Astrocyte (in vitro differentiated cells and primary cell): ENCODE measurements at places on chromosomes 3 and 15.
A peak's percentile ranks its signal among the peaks of the same experiment; 100 is the strongest.

- no peak for DNase-seq
These were observed 176.9 kb upstream of the STT3B start for GRCh38 chr3:31355807-31356206.

- peak; percentile 63 for DNase-seq
These were observed 123.2 kb upstream of the EPHA3 start for GRCh38 chr3:88984256-88984655.

DNA sequence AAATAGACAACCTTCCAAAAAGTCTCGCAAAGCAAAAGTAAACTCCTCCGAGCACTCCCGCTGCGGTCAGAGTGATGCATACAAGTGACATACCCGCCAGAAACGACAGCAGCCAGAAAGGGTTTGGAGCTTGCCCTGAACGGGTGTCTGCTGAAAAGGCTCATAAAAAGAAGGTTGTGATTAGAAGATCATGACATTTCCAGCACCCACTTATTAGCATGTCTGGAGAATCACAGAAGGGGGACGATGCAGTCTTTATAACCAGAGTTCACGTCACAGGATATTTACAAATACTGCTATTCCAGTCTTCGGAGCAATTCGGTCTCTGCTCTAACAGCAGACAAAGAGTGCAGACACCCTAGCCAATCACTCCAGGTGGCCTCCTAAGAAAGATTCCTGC lies 59.1 kb upstream of the FRMD4B start:
- DNase-seq, result no peak

- DNase-seq, result no peak
These were observed 103.6 kb downstream of the APBA2 start for GRCh38 chr15:28989239-28989830.

DNA sequence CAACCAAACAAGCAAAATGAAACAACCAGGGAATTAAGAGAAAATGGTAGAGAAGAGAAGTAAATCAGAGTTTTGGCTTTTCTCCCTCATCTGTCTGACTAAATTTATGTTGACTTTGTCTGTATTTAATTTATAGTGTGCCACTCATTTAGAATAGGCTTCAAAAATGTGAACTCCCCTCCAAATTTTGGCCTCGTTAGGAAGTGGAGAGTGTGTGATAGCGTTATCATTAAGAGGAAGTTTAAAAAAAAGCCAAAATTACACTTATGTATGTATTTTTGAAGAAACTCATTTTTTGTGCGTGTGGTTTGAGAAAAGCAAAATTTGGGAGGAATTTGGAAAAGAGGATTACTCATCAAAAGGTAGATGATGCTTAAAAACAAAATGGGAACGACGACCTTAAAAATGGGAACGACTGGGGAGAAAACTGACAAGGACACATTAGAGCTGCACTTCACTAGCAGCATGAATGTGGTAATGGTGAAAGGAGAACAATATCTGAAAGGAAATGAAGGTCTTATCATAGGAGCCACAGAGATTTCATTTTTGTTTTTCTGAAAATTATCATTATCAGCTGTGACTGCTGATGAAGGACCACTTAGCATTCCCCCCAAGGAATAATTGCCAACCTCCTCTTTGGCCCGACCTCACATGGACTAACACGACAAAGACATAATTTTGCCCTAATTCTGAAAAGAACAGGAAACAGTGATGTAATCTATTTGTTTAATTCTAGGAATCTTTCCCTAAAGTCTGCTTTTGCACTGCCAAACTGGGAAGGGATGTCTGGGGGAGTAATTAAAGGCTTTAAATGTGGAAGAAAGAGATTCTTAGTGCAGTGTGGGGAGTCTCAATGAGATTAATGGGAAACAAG lies 163.2 kb upstream of the P2RY1 start:
- DNase-seq, result no peak

GRCh38 chr3:120448756-120449155 lies 2.0 kb downstream of the FSTL1 start:
- peak; percentile 91 for DNase-seq

DNA sequence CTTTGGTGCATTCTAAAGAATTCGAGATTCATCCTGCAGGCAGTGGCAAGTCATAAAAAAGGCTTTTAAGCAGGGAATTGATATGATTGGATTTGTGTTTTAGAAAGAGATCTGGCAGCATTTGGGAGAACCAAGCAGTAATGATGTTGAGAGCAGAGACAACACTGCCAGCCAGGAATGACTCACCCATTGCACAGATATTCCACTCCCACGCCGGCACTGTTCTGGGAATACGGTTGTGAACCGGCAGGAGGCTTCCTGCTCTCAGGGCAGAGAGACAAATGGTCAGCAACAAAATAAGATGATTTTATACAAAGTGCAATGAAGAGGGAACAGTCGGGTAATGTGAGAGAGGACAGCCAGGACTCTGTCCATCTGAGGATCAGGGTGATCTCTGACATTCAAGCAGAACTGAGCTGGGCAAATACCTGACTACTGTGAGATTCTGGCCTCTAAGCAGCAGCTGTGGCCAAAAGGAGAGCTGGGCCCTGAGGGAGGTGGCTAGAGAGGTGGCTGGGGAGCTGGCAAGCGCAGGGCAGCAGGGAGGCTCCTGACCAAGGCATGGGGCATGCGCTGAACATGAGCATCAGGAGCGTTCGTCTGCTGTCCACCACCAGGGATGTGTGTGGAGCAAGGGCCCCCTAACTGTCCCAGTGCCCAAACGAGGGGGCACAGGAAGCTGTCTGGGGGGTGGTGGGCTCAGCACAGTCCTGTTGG lies 56.1 kb upstream of the PLXNA1 start:
- DNase-seq, result peak; percentile 89

DNA sequence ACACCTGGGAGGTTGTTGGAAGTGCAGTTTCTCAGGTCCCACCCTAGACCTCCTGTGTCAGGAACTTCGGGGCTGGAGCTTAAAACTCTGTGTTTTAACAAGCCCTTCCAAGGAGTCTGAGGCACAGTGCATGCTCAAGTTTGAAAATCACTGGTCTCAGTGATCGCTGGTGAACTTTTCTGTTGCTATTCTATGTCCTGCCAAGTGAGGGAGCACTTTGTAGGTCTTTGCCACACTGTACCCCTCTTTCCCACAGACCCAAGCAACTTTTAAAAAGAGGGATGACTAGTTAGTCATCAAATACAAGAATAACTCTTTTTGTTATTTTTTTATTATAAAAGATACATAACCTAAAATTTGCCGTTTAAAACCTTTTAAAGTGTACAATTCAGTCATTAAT lies 133.7 kb downstream of the AGBL1 start:
- DNase-seq, result no peak

GRCh38 chr3:109023656-109024254 lies 70.1 kb upstream of the GUCA1C start:
- DNase-seq, result peak; percentile 25

DNA sequence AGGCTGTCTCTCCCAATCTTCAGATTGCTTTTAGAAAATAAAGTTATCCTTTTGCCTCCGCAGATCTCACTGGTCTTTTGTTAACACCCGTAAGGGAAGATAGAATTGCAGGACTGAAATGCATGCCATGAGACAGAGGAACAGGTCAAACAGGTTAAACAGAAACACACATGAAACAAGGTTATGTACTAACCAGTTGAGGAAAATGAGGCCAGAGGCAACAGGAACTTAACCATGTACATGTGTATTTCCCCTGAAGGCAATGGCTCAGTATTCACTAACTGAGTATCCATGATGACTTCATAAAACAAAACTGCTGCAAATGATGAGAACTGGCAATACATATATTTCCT lies 169.1 kb upstream of the NSMCE3 start:
- DNase-seq, result no peak

- no peak for DNase-seq
These were observed 577.6 kb upstream of the MDFIC2 start for GRCh38 chr3:70890020-70890394.

GRCh38 chr3:17473761-17474160 lies 268.7 kb downstream of the TBC1D5 start:
- no peak for DNase-seq

DNA sequence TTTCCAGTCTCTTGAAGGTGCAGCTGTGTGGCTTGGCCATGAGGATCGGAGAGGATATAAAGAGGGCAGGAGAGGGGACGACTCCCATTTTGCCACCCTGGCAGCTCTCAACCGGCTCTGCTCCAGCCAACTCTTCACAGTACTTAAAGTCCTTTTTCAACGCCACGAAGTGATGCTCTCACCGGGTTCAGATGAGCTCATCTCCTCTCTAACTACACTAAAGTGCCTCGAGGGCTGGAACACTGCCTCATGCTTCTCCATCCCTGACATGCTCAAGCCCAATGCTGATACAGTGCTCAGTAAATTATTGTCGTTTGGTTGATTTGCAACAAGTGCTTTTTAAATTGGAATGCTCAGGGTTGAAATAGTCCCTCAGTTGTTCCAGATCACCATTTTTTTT lies 97.8 kb downstream of the GTPBP8 start:
- no peak for DNase-seq

- DNase-seq, result peak; percentile 76
These were observed 7.0 kb downstream of the BHLHE40 start for GRCh38 chr3:4986175-4986781.

DNA sequence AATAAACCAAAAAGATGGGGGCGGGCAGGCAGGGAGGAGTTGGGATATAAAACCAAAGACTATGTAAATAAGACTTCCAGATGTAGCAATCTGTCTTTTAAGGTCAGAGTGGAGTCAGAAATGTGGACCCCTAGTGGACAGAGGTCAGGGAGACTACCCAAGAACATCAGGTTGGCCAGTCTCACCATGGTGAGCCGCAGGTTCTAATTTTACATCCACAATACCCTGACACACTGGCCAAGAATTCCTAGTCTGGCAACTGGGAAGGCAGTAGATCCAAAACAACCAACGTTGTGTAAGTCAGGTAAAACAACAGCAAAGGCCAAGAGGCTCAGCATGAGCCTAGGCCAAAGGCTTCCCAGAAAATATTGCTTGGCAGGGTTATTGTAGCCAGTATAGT lies 203.4 kb downstream of the FOXP1 start:
- DNase-seq, result peak; percentile 39

- no peak for DNase-seq
These were observed 164.5 kb downstream of the EPHB1 start for GRCh38 chr3:134959516-134959915.

GRCh38 chr3:22475665-22476240 lies 724.7 kb upstream of the ZNF385D start:
- peak; percentile 46 for DNase-seq

GRCh38 chr3:170476291-170476690 lies 57.6 kb downstream of the CLDN11 start:
- no peak for DNase-seq

DNA sequence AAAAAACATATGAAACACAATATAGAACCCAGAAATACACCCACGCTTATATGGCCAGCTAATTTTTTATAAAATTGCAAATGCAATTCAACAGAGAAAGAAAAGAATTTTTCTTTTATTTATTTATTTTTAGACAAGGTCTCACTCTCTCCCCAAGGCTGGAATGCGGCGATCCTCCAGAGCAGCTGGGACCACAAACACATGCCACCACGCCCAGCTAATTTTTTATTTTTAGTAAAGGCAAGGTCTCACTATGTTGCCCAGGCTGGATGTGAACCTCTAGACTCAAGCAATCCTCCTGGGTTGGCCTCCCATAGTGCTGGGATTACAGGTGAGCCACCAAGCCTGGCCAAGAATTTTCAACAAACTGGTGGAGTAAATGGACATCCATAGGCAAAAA lies 117.9 kb downstream of the SCAPER start:
- no peak for DNase-seq

- no peak for DNase-seq
These were observed 16.3 kb downstream of the ZIC1 start for GRCh38 chr3:147425388-147425850.

GRCh38 chr3:122427857-122428471 lies 12.1 kb upstream of the WDR5B start:
- DNase-seq, result peak; percentile 26

DNA sequence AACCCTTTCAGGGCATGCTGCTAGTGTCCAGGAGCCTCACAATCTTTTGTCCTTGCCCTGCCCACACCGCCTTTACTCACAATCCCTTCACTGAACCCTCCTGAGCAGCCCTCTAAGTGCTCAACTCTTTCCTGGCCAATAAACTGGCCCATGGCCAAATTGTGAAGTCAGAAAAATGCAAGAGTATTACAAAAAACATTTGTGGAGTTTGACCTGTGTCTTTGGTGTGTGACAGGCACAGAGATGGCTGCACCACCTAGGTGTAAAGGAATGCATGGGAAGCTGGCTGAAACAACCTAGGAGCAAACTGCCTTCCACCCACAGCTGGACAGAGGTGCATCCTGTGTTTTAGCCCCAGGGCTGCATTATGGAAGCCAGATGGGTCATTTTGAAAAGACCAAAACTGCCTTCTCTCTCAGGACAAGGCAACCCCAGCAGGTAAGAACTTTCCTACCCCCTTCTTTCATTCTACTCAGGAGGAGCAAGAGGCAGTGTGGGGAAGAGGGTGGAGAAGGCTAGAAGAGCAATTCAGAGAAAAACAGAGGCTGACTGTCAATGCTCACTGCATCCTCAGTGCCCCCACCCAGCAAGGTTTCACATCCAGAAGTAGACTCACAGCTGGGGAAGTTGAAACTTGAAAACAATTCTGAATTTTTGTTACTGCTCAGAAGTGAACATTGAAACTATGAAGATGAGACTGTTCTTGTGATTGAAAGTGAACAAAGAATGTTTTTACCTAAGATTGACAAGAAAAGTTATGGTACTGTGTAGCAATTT lies 78.6 kb downstream of the TRIM42 start:
- DNase-seq, result no peak

DNA sequence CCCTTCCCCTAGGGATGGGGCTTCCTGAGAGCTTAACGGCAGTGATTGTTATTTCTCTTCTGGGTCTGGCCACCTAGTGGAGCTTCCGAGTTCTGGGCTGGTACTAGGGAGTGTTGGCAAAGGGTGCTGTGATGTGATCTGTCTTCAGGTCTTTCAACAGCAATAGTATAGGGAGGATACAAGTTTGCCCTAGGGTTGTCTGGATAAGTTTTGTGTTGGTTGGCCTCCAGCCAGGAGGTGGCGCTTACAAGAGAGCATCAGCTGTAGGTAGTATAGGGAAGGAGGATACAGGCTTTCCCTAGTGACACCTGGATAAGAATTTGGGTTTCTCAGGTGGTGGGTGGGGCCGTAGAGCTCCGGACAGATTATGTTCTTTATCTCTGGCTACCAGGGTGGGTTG lies 19.2 kb upstream of the CPOX start:
- no peak for DNase-seq

DNA sequence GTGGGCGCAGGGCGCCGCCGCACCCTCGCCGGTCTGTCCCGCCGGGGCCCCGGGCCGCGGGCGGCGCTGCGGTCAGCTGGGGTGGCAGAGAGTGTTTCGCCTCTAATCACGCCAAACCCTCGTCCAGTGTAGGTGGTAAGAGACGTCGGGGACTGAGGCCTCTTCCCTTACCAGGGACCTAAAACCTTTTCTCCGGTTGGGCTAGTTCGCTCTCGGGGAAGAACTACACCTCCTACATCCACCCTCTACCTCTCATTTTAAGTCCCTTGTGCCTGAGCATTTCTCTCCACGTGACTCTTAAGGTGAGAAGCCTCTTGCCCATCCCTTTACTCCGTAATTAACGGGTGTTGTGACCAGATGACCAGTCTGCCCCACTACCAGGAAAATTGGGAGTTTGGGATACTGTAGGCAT lies 520 bp downstream of the TMEM42 start:
- peak; percentile 32 for DNase-seq

- DNase-seq, result no peak
These were observed 151.1 kb downstream of the NUP210 start for GRCh38 chr3:13268961-13269441.

GRCh38 chr15:26983822-26984221 lies 12.8 kb downstream of the GABRG3 start:
- DNase-seq, result no peak
